ENCODE measurements at places on chromosomes 12 and 14.

GRCh38 chr12:12890543-12891079 is 751 bp upstream of the GPRC5A start:
- DNase-seq, result no peak

DNA sequence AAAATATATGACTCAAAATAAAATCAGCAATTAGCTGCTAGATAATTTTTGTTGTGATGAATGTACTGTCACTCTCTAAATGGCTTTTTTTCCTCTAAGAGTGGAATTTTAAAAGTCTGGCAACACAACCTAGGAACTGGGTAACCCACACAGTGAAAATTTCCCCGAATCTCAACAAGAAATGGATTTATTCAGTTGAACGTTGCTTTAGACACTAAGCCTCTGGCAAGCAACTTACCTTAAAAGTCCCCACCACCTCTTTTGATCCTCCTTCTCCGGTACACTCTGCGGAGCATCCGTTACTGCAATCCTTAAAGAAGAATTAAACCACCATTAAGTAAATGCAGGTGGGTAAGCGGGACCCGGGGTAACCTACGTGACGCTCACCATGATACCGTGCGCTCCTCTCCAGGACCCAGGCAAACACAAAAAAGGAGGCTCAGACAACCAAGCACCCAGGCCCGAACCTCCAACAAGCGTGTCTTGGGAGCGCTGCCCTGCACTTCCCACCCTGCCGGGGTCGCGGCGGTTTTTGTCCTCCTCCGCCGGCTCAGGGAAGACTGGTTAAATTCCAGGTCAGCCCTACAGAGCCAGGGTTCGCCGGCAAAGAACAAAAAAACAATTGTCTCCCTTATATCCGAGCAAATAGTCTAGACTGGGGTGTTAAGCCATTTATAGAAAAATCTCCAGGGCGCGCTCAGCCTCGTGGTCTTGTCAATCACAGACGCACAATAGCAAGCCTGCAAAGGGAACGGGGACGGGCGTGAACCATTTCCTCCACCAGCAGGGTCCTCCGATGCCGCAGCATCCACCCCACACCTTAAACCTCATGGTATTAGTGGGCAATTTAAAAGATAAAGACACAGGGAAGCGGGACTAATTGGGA is 47.1 kb downstream of the BCAT1 start:
- no peak for DNase-seq

GRCh38 chr12:86698641-86698980 is 442.4 kb upstream of the MGAT4C start:
- no peak for DNase-seq

DNA sequence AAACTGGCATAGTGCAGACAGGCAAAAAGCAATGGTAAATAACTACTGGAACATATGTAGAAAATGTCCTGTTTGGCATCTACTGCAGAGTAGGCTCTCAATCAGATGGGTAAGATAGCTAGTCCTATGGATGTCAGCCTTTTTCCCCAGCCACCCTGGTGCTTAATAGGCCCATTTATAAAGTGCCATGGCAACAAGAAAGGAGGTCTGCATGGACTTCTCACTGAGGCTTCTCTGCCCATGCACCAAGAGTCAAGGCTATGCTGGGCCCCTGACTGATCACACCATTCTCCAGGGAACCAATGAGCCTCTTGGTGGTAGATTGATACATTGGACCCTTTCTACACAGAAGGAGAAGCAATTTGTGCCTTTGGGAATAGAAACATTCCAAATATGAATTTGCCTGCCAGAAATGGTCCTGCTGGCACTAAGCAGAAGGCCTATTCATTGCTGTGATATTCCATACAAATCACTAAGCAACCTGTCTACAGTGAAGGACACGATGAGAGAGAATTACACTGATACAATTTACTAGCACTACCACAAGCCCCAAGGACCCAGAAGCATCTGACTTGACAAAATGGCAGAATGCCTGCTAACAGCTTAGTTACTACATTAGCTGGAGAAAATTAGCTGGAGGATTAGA is 43.8 kb downstream of the RESF1 start:
- DNase-seq, result no peak

GRCh38 chr12:28051516-28052354 is 79.2 kb upstream of the PTHLH start:
- no peak for DNase-seq

- DNase-seq, result no peak
Measured at GRCh38 chr12:56897844-56898361, 36.3 kb downstream of the SDR9C7 start.

- no peak for DNase-seq
Measured at GRCh38 chr12:120872487-120872886, 31.7 kb downstream of the SPPL3 start.

All from stimulated activated CD8-positive, alpha-beta memory T cell treated with anti-CD3 and anti-CD28 coated beads, Interleukin-7, amount 100 ng/mL, for 1 hour (primary cell).